Activated T-helper 17 cell treated with anti-CD3 and anti-CD28 coated beads, Interleukin-2, amount 50 U/mL, for 72 hours (primary cell): ENCODE measurements at places on chromosomes 6 and 20.

GRCh38 chr20:47051936-47052526 lies 157.4 kb downstream of the EYA2 start:
- ATAC-seq: no peak

DNA sequence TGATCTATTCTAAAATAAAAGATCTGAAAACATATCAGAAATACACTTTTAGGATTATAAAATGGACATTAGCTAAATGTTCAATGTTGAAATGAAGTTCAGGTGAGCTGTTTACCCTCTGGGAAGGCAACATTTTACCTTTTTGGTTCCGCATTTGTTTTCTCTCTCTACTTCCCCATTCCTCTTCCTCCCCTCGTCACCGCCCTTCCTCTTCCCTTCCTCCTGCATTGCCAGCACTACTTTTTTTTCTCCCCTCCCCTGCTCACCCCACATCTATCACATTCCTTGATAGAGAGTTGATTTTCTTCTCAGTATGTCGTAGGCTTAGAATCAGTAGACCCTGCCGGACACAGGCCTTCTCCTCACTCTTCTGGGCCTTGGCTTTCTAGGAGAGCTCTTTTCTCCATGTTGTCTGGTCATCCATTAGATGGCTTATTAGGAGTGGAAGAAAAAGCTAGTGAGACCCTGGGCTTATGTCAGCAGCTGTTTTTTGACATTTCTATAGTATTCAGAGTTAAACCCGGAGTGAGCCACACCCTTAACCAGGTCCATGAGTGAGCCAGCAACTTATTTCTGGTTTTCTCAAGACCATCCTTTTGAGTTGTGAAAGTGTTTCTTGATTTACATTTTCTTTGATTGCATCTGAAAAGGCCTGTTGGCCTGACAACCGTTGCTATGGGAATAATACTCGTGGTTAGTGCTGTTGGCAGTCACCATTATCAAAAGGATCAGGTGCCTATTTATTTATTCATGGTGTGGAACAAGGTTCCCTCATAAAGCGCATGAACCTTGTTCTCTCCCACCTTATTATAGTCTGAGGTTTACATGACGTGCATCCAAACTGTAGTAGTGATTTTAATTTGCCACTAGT lies 90.9 kb downstream of the DTD1 start:
- ATAC-seq: no peak

DNA sequence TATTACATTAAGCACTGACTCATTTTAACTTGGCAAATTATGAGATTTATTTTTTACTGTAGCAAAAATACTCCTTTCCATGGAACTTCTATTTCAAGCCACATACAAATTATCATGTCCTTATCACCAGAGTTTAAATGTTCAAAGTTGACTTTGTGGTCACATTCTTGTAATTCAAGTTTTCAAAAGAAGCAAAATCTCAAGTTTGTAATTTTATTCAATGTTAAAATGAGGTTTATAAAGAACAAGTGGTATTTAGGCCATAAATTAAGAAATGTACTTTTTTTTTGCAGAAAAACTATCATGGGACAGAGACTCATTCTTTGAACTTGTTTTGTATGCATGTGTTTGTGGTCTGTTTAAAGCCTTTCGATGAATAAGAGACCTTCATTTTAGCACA lies 811.5 kb downstream of the TENT5A start:
- ATAC-seq: no peak

DNA sequence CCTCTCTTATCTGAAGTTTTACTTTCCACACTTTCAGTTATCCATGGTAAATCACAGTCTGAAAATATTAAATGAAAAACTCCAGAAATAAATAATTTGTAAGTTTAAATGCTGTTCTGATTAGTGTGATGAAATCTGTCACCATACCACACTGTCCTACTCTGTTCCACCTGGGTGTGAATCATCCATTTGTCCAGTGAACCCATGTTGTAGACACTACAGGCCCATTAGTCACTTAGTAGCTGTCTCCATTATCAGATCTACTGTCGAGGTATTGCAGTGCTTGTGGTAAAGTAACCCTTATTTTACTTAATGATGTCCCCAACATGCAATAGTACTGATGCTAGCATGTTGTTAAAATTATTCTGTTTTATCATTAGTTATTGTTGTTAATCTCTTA lies 29.2 kb upstream of the MMS22L start:
- ATAC-seq: no peak

- ATAC-seq: no peak
Observed at GRCh38 chr6:140071601-140072062, 697.2 kb upstream of the CITED2 start.

- ATAC-seq: no peak
Observed at GRCh38 chr6:158324136-158324535, 11.9 kb downstream of the TULP4 start.

DNA sequence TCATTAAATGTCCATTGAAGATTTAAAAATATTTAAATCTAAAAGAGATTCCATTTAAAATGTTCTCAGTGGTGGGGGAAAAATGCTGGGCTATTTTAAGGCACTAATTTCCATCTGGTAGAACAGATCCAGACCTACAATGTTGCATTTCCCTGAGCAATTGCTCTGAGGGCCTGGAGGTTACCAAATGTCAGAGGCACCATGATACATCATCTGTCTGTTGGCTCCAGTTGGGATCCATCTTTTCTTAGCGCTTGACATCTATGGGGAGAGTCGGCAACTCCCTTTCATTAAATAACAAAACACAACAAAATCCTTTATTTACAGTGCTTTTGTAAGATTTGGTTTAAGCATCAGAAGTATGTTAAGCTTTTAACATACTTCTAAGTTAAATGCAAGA lies 224.5 kb downstream of the FOXC1 start:
- ATAC-seq: no peak

- ATAC-seq: no peak
Observed at GRCh38 chr20:9467995-9468394, 46.4 kb upstream of the LAMP5 start.

DNA sequence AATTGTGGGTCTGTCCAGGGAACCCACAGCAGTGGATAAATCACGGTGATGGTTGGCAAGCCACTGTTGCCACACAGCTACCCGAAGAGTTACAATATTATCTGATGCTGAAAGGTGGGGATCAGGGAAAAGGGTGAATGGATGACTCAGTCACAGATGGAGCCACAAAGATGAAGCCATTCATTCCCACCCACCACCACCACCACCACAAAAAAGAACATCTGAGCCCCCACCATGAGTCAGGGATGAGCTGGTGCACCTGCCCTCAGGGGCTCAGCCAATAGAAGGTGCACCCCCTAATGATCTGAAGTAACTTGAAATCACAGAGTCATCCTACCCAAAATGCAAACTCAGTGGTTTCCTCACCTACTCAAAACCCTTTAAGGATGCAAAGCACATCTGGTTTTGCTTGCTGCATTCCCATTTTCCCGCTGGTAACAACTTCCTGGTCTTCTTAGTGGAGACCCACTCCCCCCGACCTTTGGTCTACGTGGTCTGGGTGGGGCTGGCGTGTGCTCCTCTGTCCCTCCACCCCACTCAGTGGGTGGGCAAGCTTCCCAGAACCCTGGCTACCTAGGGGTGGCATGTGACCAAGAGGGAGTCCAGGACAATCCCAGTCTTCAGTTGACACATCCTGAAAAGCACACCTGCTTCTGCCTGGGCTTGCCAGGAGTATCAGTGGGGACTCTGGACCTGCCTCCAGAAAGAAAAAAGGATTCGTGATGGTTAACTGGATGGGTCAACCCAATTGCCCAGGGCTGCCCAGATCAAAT lies 125.5 kb downstream of the ANKRD60 start:
- peak; percentile 90 for ATAC-seq

- no peak for ATAC-seq
Observed at GRCh38 chr6:14294270-14294951, 176.8 kb downstream of the CD83 start.

DNA sequence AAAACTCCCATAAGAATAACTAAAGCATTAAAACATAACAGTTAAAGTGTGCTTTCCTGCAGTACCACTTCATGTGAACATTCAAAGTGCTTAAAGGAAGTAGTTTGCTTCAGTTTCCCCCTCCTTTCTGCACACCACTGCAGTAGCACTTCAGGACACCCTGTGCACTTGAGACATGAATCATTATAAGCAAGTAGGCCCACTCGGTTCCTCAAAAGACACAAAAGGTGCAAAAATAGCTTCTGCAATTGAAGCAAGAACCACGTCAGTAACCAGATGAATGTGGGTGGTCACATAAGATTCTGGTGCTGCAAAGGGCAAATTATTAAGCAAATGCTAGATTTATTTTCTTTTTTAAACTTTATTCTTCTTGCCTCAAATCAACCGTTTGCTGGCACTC lies 160.6 kb downstream of the HIVEP2 start:
- ATAC-seq: peak; percentile 64

GRCh38 chr20:51311636-51312479 lies 230.7 kb downstream of the NFATC2 start:
- no peak for ATAC-seq

- no peak for ATAC-seq
Observed at GRCh38 chr6:38178584-38178886, 359.0 kb downstream of the ZFAND3 start.

- ATAC-seq: no peak
Observed at GRCh38 chr20:48603116-48603818, 224.5 kb downstream of the PREX1 start.

DNA sequence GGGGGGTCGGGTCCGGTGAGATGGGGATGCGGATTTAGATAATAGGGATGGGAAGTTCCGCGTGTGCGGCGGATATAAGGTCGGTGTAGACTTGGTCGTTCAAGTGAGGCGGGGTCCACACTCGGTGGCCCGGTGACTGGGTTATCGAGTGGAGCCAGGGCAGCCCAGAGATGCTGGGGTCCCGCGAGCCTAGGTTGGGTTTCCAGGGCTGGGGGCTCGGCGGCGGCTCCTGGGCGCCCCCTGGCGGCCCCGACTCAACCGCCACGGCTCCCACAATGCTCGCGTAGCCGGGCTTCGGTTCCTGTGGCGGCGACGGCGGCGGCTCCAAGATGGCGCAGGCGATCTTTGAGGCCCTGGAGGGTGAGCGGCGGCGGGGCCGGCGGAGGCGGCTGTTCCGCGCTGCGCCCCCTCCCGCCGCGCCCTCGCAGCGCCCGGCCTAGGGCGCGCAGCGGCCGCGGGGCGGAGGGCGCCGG lies at the start of gene ZNF341:
Gene ZNF341 (plus strand): TSS at position 304 of the 473 bp plus-strand sequence. CDS start 26 bp downstream, at position 330.
- peak; percentile 90 for ATAC-seq

DNA sequence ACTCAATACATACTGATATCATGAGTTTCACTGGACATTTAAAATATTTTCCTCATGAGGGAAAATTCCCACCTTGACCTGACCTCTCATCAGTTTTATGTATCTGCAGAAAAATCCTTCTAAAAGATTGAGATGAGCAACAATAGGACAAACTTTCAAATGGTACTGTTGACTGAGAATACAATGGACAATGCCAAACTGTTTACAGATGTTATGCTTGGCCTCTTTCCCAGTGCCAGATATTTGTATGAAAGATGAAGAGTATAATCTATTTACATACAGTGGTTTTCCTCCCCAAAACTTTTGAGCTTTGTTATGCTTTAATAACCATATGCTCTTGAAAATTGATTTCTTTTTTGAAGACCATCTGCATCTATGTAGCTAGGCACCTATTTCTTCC lies 245.1 kb upstream of the RSPO3 start:
- ATAC-seq: no peak

GRCh38 chr6:140105857-140106256 lies 731.4 kb upstream of the CITED2 start:
- no peak for ATAC-seq

- ATAC-seq: no peak
Observed at GRCh38 chr6:16948396-16948795, 153.5 kb upstream of the STMND1 start.

DNA sequence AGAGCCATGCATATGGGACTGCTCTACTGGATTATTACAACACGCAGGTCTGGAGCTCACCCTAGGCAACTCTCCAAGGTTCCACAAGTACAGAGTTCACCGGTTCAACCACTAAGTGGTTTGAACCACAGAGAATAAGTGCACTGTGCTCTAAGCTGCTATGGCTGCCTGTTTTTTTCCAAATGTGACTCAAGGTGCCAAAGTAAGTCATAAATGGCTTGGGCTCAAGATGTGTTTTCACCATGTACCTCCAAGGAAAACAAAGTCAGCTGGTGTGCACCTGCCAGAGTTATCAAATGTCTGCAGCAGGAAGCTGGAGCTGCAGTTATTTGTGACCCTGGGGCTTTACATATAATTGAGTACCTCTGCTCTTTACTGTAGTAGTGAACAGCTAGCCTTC lies 76.7 kb downstream of the PREP start:
- peak; percentile 48 for ATAC-seq

GRCh38 chr6:17291778-17292177 lies 10.6 kb downstream of the RBM24 start:
- ATAC-seq: no peak

GRCh38 chr6:143513410-143513809 lies 1.9 kb upstream of the FUCA2 start:
- ATAC-seq: no peak

DNA sequence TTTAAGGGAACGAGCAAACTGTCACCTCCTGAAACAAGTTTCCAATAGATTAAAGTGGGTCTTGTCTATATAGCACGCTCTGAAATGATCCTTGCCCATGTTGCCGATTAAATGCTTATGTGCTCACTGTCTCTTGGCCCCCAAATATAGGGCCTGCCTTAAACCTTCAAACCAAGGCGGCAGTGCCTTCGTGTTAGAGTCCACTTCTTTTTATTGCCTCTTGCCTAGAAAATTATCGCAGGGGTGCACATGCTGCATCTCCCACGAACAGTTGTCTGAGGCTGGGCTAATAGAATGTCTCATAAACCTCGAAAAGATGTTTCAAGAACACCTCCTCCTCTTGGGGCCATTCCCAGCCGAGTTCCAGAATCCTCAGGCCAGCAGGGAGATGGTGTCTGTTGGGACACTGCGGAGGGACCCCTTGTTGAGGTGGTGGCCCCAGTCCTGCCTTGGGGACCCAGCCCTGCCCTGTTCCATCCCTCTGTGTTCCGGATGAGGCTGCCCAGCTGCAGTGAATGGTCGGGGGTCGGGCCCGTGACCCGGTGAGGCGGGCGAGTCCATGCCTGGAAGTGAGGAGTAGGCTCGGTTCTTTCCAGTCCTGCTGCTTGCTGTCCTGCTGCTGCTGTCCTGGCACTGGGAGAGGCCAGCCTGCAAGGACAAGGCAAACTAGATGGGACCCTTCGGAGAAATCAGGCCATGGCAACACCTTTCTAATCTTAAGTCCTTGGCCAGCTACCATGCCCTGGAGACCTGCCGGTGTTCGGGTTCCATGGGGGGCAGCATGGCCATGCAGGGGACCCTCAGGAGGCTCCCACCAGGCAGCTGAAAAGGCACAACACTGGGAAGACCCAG lies 34.7 kb upstream of the SLCO4A1 start:
- no peak for ATAC-seq

- no peak for ATAC-seq
Observed at GRCh38 chr6:157080986-157081391, 242.3 kb downstream of the TMEM242 start.

GRCh38 chr20:38804682-38805501 lies 605 bp upstream of the PPP1R16B start:
- peak; percentile 61 for ATAC-seq

DNA sequence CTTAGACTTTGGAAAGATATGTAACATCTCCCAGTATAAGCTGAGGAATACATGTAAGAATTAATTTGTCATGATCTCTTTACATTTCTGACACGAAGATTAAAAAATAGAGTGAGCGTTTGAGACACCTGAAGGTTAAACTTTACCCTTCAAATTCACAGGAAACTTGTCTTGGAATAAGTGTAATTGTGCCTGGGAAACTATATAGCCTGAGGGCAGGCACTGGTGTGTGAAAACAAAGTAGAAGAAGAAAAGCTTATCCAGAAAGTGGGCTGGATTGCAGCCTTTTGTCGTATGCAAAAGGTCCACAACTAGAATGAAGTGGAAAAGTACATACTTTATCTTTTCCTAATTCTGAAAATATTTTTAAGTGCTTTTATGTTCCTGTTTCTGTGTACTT lies 275.7 kb upstream of the TCF21 start:
- ATAC-seq: no peak

- no peak for ATAC-seq
Observed at GRCh38 chr6:102195311-102195710, 801.8 kb downstream of the GRIK2 start.
